Stimulated activated CD4-positive, alpha-beta T cell treated with anti-CD3 and anti-CD28 coated beads, Interleukin-2, amount 100 ng/mL, for 24 hours (primary cell): ENCODE measurements at places on chromosomes 5 and 9.

- DNase-seq: no peak
Measured at GRCh38 chr9:34253460-34253837, 74.6 kb downstream of the UBAP1 start.

DNA sequence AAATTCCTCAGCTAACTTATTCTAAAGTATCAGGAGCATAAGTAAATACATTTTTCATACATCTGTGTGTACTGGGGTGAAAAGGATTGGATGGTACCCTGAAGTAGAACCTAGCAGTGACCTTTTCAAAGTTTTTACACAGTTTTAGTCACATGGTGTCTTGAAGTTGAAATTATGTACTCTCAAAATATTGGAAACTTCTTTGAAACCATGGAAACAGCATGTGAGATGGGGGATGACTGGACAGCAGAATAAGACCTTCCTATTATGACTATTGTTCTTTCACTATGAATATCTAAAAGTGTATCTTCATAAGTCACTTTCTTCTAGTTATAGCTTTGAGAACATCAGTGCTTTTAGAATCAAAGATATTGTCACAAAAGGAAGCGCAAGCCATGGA, 301.5 kb upstream of the ELAVL2 start:
- DNase-seq: no peak

DNA sequence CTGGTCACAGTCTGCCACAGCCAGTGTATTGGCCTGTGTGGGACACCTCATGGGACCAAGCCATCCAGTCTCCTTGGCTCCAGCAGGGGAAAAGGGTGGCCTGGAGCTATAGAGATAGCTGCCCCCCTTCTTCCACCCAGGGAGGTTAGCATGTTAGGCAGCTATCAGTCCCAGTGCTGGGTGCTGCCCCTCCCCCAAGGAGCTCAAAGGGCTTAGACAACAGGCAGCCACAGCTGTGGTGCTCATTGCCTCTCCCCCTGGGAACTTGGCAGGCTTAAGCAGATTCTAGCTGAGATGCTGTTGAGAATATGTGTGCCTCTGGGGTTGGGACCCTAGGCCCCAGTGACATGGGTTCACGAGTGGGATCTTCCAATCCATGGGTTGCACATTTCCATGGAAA, 226.0 kb upstream of the PTGER4 start:
- no peak for DNase-seq

DNA sequence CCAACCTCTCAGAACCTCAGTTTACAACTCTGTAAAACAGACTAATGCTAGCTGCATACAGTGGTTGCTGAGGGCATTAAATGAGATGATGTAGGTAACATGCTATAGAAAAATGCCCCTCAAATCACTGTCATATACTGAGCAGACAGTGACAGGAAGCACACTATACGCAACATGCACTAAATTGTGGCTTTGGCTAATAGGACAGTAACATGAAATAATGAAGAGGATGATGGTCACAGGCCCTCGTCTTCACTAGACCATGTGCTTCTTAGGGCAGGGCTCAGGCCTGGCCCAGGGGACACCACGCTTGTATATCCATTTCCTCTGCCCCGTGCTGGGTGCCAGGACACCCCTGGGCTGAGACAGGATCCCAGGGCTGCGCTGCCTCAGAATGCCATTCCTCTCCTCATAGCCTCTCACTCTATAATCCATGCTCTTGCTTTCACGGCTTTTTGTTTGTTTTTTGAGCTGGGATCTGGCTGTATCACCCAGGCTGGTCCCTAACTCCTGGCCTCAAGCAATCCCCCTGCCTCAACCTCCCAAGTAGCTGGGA, 18.9 kb downstream of the CSF1R start:
- DNase-seq: no peak

DNA sequence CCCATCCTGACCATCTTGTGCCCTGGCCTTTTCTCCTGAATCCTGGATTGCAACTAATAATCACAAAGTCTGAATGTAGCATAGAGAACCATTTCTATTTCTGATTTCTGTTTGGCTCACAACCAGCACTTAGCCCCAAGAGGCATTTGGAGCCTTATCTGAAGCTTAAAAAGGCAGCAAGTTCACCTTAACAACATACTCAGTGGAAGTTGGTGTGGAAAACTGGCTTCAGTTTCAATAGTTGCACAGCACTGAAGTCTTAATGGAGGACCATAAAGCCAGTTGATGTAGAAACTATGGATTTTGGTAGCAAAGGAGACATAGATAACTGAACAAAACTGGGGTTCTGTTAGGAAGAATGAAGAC, 574.1 kb downstream of the PSAT1 start:
- no peak for DNase-seq

DNA sequence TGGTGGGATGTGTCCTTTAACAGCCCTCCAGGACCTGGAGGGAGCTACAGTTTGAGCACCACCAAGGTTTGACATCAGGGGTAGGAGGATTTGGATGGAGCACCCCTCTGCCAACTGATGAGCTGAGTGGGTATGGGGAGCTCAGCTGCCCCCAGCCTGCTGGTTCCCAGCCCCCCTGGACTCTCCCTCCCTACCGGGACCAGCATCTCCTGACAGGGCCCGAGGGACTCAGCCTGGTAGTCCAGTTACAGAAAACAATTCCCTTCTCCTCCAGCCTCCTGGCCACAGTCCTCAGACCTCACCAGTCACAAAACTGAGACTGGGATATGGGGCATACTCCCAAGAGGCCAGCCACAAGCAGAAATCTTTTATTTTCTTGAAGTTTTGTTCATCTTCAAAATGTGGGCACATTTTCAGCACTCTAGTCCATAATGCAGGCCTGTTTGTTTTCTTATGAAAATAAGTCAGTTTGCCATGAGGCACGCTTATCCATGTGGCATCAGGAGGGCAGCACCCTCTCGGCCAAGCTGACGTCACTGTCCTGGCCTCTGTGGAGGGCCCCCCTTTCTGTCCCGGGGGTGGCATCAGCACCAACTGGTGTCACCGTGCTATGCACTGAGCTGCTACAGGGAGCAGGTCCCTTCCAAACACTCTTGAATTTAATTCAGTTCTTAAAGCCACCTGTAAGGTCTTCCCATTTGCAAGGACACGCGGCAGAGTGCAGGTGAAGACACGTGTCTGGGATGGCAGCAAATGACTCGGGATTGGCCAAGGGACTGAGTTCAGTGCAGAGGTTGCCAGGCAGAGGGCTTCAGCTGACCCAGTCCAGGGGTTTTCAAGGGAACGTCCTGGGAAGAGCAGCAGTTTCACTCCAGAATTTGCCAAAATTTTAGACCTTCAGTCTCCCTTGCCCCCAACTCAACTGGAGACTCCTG, 187.6 kb downstream of the GADD45G start:
- no peak for DNase-seq

DNA sequence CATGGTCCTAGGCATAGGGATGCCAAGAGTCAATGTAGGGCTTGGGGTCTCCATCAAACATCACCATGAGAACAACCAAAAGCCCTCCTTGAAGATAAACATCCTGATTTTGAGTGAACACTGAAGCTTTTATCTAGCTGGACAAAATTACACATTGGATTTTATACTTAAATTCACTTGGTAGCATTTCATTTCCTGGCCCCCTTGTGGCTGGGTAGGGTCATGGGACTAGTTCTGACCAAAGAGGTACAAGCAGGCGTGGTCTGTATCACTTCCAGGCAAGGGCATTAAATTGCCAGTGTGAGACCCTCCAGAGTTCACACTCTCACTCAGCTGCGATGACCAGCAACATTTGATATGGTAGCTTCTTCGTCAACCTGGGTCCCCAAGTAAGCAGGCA, 320.3 kb downstream of the ACTL7B start:
- peak; percentile 1 for DNase-seq

GRCh38 chr9:105198023-105198422, 46.4 kb upstream of the SLC44A1 start:
- no peak for DNase-seq

DNA sequence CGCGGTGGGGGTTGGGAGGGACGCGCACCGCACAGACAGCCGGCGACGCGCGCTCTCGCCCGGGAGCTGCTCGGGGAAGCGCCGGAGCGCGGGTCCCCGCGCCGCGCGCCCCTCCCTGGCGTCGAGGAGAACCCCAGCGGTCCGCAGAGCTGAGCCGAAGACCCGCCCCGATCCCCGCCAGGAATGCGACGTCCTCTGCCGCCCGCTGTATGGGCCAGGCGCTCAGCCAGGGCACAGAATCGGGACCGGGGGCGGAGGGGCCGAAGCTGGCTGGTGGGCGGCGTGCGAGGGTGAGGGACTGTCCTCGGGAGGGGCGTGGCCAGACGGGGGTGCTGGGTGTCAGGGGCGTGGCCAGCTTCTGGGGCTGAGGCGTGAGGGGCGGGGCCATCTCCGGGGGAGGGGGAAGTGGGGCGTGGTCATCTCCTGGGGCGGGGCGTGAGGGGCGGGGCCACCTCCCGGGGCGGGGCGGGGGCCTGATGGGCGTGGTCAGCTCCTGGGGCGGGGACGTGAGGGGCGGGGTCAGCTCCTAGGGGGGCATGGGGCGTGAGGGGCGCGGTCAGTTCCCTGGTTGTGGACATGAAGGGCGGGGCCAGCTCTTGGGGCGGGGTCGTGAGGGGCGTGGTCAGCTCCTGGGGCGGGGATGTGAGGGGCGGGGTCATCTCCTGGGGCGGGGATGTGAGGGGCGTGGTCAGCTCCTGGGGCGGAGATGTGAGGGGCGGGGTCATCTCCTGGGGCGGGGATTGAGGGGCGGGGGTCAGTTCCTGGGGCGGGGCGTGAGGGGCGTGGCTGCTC, 965 bp downstream of the PTGDS start:
- peak; percentile 71 for DNase-seq

GRCh38 chr5:160692271-160692670, 159.7 kb downstream of the ATP10B start:
- DNase-seq: no peak
